Activated naive CD4-positive, alpha-beta T cell treated with anti-CD3 and anti-CD28 coated beads for 36 hours (primary cell): ENCODE measurements at places on chromosomes 7 and 10.

DNA sequence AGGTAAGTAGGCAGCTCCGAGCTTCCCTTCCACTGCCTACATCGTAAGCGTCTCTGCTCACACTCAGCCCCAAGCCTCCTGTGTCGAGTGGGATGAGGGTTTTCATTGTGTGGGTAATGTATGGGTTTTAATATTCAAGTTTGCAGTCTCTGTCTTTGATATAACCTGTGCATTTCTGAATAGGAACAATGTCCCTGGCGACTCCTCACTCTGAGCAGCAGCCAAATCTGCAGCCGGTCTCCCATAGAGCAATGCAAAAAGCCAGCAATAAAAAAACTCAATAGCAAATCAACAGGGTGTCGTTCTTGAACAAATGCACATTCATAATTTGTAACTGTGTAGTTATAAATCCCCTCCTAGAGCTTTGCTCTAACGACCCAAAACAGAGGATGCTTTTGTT is 33.4 kb downstream of the PPP1R17 start:
- DNase-seq, result no peak

GRCh38 chr7:2843191-2843685 is 870 bp downstream of the GNA12 start:
- DNase-seq, result no peak

DNA sequence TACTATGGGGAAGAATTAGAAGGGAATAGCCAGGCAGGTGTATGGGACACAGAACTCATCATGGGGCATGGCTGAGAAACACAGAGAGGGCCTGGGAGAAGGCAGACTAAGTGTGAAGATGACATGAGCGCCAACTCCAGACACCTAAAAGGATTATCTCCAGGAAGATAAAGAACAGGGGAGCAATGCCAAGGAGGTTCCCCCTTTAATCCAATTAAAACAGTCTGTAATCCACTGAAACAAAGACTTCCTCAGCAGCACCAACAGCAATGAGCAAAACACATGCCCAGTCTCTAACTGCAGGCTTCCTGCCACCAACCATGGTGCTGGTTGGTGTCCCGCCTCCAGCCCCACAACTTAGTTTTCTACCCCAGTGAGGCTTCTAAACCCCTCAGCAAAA is 108.9 kb downstream of the GRID1 start:
- DNase-seq, result no peak

GRCh38 chr7:18927134-18927533 is 190.3 kb downstream of the TWIST1 start:
- DNase-seq, result no peak
